ENCODE measurements at places on chromosomes 2 and 18.

- no peak for DNase-seq
Measured at GRCh38 chr18:53382870-53383269, 841.6 kb downstream of the MBD2 start.

- DNase-seq = no peak
Measured at GRCh38 chr2:2845267-2845666, 514.2 kb upstream of the MYT1L start.

GRCh38 chr2:206981739-206982340 lies 42.5 kb downstream of the CPO start:
- peak; percentile 36 for DNase-seq

DNA sequence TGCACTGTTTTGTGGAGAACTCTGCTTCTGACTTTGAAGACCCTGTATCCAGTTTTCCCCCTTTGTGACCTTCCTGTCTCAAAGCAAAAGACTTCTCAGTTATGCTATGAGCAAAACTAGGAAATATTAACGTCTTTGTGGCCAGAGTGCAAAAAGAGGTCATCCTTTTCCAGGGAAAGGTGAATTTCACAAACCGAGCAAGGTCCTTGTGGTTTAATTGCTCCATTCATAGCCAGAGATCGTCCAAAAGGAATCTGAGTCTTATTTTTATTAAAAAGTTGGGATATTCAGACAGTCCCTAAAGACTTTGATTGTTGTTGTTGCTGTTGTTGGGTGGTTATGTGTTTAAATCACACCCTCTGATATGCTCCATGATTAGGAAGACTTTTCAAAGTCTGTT lies 77.4 kb downstream of the NAB1 start:
- no peak for DNase-seq

DNA sequence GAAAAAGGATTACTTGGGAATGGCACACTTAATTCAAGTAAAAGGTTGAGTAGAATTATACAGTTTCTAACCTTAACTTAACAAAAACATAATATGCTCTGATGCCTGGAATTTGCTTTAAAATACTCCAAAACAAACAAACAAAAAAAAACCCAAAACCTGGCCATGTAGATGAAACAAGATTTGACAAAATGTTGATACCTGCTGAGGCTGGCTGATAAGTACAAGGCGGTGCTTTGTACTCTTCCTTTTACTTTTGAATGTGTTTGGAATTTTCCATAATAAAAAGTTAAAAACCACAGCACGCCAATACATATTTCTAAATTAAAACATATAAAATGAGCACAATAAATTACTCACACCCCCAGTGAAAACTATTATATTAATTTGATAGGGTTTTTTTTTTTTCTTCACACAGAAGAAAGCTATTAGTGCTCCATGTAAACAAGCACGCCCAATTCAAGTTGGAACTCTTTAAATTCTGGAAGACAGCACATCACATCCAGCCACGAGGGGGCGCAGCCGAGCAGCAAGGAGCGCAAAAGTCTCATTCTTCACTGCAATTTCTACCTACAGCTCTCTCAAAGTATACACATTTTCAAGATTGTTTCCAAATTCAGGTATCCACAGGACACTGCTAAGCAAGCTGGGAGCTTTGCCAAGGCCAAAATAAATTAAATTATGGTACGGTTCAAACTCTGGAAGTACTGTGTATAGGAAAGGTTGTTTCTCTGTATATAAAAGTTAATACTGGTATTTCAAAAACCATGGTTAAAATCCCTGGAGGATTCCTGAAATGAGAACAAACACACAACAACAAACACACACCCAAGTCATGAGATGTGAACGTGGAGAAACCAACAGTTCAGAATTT lies 7.5 kb downstream of the SERTAD2 start:
- peak; percentile 74 for DNase-seq

GRCh38 chr18:27605107-27605834 lies 420.2 kb upstream of the CHST9 start:
- DNase-seq = no peak

DNA sequence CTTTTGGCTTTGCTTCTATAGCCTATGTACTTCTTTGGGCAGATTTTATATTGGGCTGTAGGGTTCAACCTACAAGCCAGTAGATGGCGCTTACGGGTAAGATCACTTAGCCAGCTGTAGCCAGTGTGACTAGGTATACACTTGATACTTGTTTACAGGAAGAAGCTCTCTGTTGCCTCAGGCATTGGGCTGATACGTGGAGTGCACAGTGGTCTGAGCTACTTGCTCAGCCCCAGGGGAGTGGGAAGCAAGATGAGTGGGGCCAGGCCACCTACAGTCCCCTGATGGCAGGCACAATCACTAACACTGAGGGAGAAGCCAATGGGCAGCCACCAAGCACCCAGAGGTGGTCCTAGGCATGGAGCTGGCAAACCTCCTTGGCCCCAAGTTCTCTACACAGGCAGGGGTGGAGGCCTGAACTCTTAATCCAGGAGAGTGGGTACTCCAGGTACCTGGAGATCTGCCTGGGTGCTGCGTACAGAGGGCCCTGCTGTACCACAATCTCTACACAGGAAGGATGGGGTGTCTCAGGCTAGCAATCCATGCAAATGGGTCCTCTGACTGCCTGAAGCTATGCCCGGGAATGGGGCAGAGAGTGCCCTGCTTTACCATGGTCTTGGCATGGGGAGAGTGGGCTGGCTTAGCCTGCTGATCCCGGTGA lies 122.2 kb downstream of the NCOA1 start:
- DNase-seq = no peak

- DNase-seq = no peak
Measured at GRCh38 chr2:10120877-10121574, 1.5 kb upstream of the RRM2 start.

DNA sequence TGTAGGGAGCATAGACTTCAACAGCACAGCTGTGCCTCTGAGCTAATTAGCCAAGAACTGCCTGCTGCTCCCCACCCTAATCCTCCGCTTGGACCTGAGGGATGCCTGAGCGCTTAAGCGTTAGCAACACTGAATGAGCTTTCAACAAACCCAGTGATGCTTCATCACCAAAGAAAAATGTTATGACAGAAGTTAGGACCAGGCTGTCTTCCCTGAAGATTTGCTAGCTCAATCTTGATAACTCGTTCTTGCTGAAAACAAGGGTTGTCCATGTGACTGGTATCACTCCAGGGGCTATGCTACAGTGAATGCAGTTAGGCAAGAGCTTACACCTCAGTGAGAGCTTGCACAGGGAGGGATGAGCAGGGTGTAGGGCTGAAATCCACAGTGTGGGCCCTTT lies 190.7 kb upstream of the SIX2 start:
- DNase-seq = no peak

GRCh38 chr18:48662011-48662661 lies 123.3 kb downstream of the CTIF start:
- no peak for DNase-seq

DNA sequence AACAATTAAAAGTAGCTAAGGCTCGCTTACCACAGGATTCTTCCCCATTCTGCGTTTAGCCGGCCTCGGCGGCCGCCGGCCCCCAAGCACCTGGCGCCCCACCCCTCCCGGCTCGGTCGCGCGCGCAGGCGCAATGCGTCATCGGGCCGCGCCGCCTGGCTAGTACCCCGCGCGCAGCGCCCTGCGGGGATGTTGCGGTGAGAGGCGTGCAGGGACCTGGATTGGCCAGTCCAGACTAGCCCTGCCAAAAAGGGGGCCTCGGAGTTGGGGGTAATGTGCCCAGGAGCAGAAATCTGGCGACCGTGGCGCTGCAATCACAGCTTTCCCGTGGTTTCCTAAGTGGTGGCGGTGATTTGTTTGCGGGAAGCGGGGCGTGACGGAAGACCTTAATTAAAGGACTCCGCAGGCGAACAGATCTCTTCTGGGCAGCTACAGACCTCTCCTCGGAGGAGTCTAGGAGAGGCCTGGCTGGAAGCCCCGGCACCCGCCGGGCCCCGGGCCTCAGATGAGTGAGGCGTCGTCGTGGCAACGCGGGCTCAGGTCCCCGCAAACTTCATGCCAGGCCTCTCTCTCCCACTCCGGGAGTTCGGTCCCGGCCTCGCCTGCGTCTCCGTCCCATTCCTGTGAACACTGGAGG lies 606 bp downstream of the TMEM237 start:
- peak; percentile 82 for DNase-seq

- no peak for DNase-seq
Measured at GRCh38 chr2:127683757-127684156, 8.4 kb upstream of the LIMS2 start.

DNA sequence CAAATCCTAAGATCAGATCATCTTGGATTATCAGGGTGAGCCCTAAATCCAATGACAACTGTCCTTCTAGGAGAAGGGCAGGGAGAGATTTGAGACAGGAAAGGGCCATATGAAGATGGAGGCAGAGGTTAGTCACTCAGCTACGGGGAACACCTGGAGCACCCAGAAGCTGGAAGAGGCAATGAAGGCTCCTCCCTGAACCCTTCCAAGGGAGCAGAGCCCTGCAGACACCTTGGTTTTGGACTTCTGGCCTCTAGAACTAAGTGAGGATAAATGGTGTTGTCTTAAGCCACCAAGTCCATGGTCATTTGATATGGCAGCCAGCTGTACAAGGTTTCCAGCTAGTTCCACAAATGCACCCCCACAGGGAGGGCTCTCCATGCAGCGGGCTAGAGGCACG lies 6.9 kb upstream of the PTPN2 start:
- no peak for DNase-seq

GRCh38 chr2:5479265-5479928 lies 212.8 kb upstream of the SOX11 start:
- no peak for DNase-seq

DNA sequence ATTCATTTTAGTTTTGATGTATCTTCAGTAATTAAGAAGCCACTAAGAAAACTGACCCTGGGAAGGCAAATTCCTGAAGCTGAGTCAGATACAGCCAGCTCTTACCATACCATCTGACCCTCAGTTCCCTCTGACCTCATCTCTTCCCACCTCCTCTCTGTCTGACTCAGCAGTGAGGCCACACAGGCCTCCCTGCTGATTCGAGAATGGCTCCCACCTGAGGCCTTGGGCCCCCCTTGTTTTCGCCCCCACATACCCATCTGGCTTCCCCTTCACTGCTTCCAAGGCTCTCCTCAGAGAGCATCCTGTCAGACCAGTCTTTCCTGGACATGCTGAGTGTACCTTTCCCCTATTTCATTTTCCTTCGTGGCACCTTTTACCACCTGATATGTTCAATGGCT lies 71.0 kb upstream of the CYP1B1 start:
- DNase-seq = peak; percentile 4

DNA sequence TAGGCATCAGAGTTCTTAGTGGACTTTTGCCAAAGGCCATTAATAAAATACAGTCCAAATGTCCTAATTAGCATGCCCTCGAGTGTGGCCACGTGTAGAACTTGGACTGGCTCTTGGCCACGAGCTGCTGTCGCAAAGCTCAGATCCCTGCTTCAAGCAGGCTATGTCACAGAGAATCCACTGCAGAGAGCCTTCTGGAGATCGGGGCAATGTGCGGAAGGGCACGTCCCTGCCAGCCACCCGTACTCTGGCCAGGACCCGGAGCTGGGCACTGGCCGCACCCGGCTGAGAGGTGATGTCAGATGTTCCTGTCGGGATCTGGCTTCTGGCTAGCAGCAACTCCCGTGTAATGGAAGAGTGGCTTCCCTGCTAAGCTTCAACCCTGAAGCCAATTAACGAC lies 432.7 kb upstream of the ID2 start:
- DNase-seq = no peak

DNA sequence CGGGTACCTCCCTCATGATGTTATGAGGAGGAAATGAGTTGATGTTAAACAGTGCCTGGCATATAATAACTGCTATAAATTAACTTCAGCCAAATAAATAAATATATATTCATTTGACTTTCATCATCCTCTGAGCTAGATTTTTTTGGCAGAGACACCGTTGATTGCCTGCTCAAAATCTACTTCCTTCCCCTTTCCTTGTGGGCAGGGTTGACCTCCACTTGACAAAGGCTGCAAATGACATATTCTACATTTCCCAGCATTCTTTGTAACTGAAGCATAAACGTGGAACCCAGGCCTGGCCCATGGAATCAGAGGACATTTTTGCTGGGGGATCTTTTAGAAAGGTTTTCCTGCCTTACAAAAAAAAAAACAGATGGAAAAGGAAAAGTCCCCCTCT lies 177.8 kb downstream of the TXNL1 start:
- no peak for DNase-seq
